Peyer's patch (tissue), 4 donors: ENCODE measurements at places on chromosomes 12 and 14. TPM values are rescaled to one million over a fixed set of nuclear protein-coding genes. Genes with fewer than 3 reads are reported as not detected.

DNA sequence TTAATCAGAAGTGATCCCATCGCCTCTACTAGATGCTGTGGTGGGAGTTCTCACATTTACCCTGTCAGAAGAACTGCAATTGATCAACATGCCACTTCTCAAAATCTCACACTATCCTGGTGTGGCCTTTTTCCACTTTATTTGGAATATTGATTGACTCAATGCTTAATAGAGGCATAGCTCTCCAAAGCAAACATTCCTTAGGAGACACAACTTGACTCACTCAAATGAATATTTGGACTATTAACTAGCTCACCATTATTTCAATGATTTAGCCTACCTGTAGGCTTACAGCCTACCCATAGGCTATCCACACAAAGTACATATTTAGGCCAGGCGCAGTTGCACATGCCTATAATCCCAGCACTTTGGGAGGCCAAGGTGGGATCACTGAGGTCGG lies 186.5 kb downstream of the KLHL28 start:
- H3K36me3 ChIP-seq = no peaks in the 10 kb centered on the region
- no peaks in the 10 kb centered on the region for H3K27me3 ChIP-seq
- DNase-seq = no peak
- no peak overlapping the region for H3K27ac ChIP-seq

The RNASE7 gene
- total RNA-seq = not detected

DNA sequence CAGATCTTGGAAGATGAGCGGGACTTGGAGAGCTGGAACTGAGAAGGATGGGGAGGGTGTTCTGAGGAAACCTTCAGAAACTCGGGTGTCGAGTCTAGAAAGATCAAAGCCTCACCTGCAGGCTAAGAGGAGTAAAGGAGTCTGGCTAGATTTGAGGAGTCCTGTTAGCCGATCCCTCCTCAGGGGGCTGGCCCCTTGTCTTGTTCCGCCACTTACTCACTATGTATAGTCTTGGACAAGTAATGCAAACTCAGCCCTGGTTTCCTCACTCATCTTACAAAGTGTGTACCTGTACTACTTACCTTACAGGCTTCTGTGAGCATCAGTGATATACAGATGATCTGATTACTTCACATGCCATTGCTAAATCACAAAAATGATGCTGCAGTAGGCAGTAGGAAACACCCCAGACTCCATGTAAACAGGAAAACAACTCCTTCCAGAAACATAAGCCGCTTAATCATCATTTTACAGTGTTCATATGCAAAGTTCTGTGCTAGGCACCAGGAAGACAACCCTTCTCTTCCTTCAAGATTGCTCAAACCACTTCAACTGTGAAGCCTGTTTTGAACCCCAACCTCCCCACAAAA lies 2.0 kb upstream of the SPTLC2 start:
- no peak overlapping the region for H3K4me3 ChIP-seq
- H3K36me3 ChIP-seq = no peaks in the 10 kb centered on the region
- no peaks in the 10 kb centered on the region for H3K27me3 ChIP-seq
- no peak for DNase-seq

GRCh38 chr14:101220921-101221510 lies 317.5 kb upstream of the RTL1 start:
- no peak for DNase-seq
- H3K4me3 ChIP-seq = no peak overlapping the region
- H3K4me1 ChIP-seq = no peaks in the 10 kb centered on the region
- H3K27ac ChIP-seq = no peak overlapping the region
- H3K27me3 ChIP-seq = no peaks in the 10 kb centered on the region
- no peaks in the 10 kb centered on the region for H3K36me3 ChIP-seq

DNA sequence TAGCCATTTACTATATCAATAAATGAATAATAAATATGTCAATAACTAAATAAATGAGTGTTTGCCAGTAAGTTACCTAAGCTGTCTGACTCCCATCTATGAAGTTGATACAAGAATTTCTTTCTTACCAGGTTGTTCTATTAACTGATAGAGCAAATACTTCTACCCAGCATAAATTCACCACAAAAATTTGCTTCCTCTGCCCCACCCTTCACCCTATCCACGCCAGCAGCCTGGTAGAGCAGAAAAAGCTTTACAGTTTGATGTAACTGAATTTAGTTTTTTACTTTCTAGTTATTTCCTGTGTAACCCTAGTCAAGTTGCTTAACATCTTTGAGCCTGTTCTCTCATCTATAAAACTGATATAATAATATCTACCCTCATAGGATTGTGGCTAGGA lies 94.9 kb upstream of the SLC16A7 start:
- H3K4me3 ChIP-seq = no peak overlapping the region
- no peaks in the 10 kb centered on the region for H3K27me3 ChIP-seq
- H3K36me3 ChIP-seq = no peaks in the 10 kb centered on the region
- no peak overlapping the region for H3K27ac ChIP-seq

GRCh38 chr14:106419376-106419965 lies 893.1 kb downstream of the TMEM121 start:
- no peak overlapping the region for H3K4me3 ChIP-seq
- no peaks in the 10 kb centered on the region for H3K4me1 ChIP-seq
- no peak for DNase-seq

GRCh38 chr14:100849115-100849781 lies 23.3 kb downstream of the MEG3 start:
- H3K27ac ChIP-seq = no peak overlapping the region
- H3K4me3 ChIP-seq = no peak overlapping the region
- no peaks in the 10 kb centered on the region for H3K36me3 ChIP-seq
- DNase-seq = no peak

- H3K4me1 ChIP-seq = no peaks in the 10 kb centered on the region
- H3K4me3 ChIP-seq = no peak overlapping the region
- DNase-seq = no peak
Measured at GRCh38 chr12:4448943-4449850, 3.6 kb upstream of the FGF6 start.

- H3K27me3 ChIP-seq = no peaks in the 10 kb centered on the region
- no peak for DNase-seq
- H3K27ac ChIP-seq = no peak overlapping the region
- H3K36me3 ChIP-seq = no peaks in the 10 kb centered on the region
- H3K4me3 ChIP-seq = no peak overlapping the region
Measured at GRCh38 chr12:128551266-128551665, 272.5 kb downstream of the SLC15A4 start.

- no peak for DNase-seq
- peak overlapping the region; percentile 92 for H3K27ac ChIP-seq
- no peaks in the 10 kb centered on the region for H3K27me3 ChIP-seq
- peaks cover 12% of the 10 kb centered on the region for H3K4me1 ChIP-seq
- no peak overlapping the region for H3K4me3 ChIP-seq
Measured at GRCh38 chr12:64671681-64672080, 61.4 kb downstream of the RASSF3 start.

- DNase-seq = no peak
- H3K27me3 ChIP-seq = no peaks in the 10 kb centered on the region
Measured at GRCh38 chr12:19139615-19140194, 10.2 kb downstream of the PLEKHA5 start.

The TCL1B gene
- total RNA-seq = not detected

GRCh38 chr12:26782372-26783130 lies 50.4 kb downstream of the ITPR2 start:
- H3K4me1 ChIP-seq = no peaks in the 10 kb centered on the region
- no peak overlapping the region for H3K27ac ChIP-seq
- no peak for DNase-seq
- H3K36me3 ChIP-seq = no peaks in the 10 kb centered on the region
- H3K27me3 ChIP-seq = no peaks in the 10 kb centered on the region
- no peak overlapping the region for H3K4me3 ChIP-seq

The PTPN6 gene
- 42.2 TPM for total RNA-seq

DNA sequence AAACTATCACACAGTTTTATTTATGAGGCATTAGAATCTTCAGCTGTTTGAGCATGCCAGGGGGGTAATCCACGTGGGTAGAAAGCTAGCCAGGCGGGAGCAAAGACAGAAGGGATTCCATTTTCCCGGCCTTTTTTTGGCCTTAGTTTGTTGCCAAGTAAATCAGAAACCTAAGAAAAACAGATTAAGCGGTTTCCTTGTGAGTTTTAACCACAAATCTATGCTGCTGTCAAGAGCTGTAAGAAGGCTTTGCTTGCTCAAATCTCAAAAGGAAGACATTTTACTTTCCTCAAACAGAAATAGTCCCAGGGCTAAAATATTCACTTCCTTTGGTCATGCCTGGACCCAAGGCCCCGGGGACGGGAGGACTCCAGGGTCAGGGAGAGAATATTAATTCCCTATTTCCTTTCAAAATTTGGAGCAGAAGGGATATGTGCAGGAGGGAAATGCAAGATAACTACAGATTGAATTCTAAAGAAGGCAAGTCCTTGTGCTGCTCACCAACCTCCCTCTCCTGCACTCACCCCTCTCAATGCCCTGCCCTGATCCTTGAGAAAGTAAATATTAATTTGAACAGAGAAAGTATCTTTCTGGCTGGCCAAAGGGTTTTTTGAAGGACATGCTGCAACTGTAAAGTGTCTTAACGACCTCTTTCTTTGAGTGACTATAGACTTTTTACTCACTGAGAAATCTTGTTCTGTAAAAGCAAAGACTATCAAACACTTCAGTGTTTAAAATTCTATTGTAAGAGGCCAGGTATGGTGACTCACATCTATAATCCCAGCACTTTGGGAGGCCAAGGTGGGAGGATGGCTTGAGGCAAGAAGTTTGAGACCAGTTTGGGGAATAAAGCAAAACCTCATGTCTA lies 75.7 kb downstream of the HSD17B6 start:
- H3K4me3 ChIP-seq = no peak overlapping the region
- no peak overlapping the region for H3K27ac ChIP-seq
- H3K4me1 ChIP-seq = no peaks in the 10 kb centered on the region
- H3K27me3 ChIP-seq = no peaks in the 10 kb centered on the region

DNA sequence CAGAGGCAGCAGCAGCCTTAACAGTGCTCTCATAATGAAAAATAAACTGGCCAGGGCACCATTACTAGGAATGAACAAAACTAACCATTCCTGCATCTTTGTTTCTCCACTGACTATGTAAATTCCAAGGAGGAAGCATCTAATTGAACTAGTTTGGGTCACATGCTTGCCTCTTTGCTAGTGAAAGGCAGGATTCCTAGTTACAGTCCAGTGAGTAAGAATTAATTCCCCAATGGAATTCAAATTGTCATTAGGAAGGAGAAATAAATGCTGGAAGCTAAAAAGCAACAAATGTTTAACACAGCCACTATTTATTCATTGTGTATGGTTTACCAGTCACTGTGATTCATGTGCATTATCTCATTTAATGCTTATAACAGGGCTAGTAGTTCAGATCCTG lies 316.0 kb downstream of the CCDC91 start:
- H3K27ac ChIP-seq = no peak overlapping the region
- H3K4me1 ChIP-seq = no peaks in the 10 kb centered on the region
- no peaks in the 10 kb centered on the region for H3K27me3 ChIP-seq
- H3K4me3 ChIP-seq = no peak overlapping the region
- no peak for DNase-seq

GRCh38 chr12:91766454-91766853 lies 379.2 kb downstream of the BTG1 start:
- no peak overlapping the region for H3K4me3 ChIP-seq
- H3K27ac ChIP-seq = no peak overlapping the region
- no peak for DNase-seq

- no peak overlapping the region for H3K4me3 ChIP-seq
- H3K36me3 ChIP-seq = no peaks in the 10 kb centered on the region
- no peaks in the 10 kb centered on the region for H3K4me1 ChIP-seq
- H3K27me3 ChIP-seq = no peaks in the 10 kb centered on the region
Measured at GRCh38 chr12:103833095-103833775, 7.8 kb downstream of the NT5DC3 start.

The LRP1 gene
- 271 TPM for total RNA-seq

The DAO gene
- total RNA-seq = not detected

The TAS2R50 gene
- total RNA-seq = 1.6 TPM

DNA sequence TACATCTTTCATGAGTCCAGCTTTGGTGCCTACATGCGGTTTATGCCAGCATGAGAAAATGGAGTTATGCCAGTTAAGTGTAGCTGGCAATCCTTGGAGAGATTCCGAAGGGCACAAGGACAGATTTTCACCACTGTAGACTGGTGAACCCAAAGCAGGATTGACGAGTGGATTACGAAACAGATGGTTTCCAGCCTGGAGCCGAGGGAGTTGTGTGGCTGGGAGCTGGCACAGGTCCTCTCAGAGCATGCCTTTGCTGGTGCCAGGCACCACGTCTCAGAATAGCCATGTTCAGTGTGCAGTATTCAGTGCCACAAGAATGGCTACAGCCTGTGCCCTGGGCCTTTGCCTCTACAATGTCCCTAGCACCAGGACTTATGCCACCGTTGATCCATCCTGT lies 13.2 kb downstream of the KCNH3 start:
- H3K4me3 ChIP-seq = no peak overlapping the region
- no peaks in the 10 kb centered on the region for H3K27me3 ChIP-seq
- no peaks in the 10 kb centered on the region for H3K4me1 ChIP-seq
- H3K27ac ChIP-seq = no peak overlapping the region
- H3K36me3 ChIP-seq = no peaks in the 10 kb centered on the region

GRCh38 chr14:99462210-99462609 lies 18.4 kb downstream of the SETD3 start:
- no peaks in the 10 kb centered on the region for H3K4me1 ChIP-seq
- no peak overlapping the region for H3K27ac ChIP-seq
- H3K4me3 ChIP-seq = no peak overlapping the region
- H3K36me3 ChIP-seq = no peaks in the 10 kb centered on the region
- DNase-seq = no peak

GRCh38 chr14:56176530-56176929 lies 58.3 kb downstream of the PELI2 start:
- no peaks in the 10 kb centered on the region for H3K27me3 ChIP-seq
- no peak for DNase-seq
- H3K4me3 ChIP-seq = no peak overlapping the region
- no peaks in the 10 kb centered on the region for H3K36me3 ChIP-seq
- no peaks in the 10 kb centered on the region for H3K4me1 ChIP-seq
- H3K27ac ChIP-seq = no peak overlapping the region

DNA sequence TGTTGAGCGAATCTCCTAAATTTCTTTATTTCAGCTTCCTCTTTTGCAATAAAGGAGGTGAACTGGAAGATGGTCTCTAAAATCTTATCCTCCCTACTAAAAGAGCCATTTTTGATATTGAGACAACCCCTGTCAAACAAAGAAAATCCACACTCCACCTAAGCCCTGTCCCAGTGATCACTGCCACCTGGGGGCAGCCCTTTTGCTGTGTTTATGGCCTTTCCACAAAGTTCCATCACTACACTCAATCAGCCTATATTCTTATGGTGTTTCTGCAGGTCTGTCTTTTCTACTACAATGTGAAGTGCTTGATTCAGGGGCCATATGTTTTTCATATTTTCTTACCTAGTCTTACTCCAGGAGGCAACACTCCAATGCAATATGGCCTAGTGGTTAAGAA lies 163.7 kb downstream of the BMP4 start:
- H3K4me3 ChIP-seq = no peak overlapping the region
- no peaks in the 10 kb centered on the region for H3K4me1 ChIP-seq
- no peaks in the 10 kb centered on the region for H3K36me3 ChIP-seq
- no peak overlapping the region for H3K27ac ChIP-seq

GRCh38 chr14:90383731-90384542 lies 12.9 kb upstream of the CALM1 start:
- no peaks in the 10 kb centered on the region for H3K27me3 ChIP-seq
- no peaks in the 10 kb centered on the region for H3K36me3 ChIP-seq
- DNase-seq = peak; percentile 81

The ENDOU gene
- total RNA-seq = not detected

GRCh38 chr12:92034858-92035401 lies 110.7 kb downstream of the BTG1 start:
- DNase-seq = peak; percentile 84
- H3K4me1 ChIP-seq = no peaks in the 10 kb centered on the region
- H3K36me3 ChIP-seq = no peaks in the 10 kb centered on the region
